ENCODE measurements at places on chromosomes 5 and 9.
A peak's percentile ranks its signal among the peaks of the same experiment; 100 is the strongest.

DNA sequence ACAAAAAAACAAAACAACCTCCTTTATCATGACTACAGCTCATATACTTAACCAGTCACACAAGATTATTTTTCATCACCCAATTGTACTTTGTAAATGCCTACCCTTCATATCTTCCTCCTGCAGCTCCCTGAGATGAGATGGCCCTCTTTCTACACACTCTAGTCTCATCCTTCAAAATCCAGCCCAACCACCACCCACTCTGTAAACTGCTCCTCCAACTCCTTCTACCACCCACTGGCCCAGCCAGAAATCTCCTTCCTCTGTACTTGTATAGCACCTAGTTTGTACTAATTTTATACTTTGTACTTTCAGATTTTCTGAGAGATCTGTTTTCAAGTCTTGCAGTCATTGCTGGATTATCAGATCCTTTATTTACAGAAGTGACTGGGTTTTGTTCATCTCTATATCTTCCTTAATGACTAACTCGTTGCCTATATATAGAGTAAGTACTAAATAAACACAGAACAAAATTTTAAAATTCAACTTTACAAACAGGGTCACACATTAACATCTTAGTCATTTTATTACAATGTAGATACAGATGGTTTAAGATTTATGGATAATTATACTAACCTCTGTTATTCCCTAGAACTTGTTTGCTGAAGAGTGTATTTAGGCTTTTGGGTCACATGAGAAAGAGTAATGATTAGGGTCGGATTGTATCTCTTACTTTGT is 155.7 kb downstream of the NFIB start:
- DNase-seq, result no peak

DNA sequence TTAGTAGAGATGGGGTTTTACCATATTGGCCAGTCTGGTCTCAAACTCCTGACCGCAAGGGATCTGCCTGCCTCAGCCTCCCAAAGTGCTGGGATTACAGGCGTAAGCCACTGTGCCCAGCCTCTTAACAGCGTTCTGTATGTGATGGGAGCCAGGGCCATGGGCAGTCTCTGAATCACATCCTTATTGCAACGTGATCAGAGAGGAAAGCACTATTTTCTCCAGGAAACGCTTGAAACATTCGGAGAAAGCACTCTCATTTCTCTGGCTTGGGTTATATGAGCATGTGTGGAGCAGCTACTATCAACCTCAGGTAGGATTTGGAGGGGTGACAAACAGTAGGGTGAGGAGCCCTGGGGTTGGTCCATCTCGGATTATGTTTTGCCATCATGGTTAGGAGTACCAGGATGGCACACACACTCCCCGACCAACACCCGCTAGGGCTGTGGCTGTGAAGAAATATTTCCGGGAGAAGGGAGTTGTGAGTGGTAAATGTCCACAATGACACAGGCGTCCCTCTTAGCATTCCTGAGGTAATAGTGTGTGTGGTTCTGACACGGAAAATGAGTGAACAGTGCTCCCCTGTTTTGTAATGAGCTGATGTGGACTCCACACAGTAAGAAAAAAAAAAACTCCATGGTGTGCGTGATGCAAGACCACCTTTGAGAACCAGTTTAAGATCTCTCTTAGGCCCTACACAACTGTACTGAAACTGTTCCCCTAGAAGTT is 406.2 kb upstream of the ZNF608 start:
- no peak for DNase-seq

DNA sequence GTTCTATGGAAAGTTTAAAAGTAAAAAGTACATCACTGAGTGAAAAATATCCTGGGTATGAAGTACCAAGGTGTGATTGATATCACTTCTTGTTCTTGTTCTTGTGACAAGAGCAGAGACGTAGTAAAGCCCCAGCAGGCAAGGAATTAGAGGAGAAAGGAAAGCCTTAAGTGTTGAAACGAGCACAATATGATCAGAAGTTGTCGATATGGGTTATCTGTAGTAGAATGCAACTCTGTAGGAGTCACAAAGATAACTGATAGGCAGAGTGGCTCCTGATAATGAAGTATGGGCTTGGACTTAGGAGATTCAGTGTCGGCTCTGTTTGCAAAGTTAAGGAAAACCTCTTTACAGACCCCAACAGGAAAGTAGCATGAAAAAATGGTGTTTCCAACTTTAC is 1179.1 kb downstream of the DTWD2 start:
- DNase-seq, result no peak

DNA sequence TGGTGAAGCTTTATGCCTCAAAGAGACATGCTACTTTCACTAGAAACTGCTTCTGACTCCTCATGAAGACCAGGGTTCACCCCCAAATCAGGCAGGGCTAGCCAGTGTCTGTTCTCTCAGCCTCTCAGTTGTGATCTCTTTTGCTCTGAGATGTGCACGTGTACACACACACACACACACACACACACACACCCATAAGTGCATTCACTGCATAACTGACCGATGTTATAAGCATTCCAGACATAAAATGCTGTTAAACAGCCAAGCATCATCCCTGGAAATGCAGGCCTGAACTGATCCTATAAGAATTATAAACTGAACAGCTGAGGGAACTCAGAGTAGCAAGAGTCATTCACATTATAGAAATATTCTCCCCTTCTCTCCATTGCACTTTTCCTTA is 85.0 kb downstream of the FSTL4 start:
- DNase-seq, result no peak

DNA sequence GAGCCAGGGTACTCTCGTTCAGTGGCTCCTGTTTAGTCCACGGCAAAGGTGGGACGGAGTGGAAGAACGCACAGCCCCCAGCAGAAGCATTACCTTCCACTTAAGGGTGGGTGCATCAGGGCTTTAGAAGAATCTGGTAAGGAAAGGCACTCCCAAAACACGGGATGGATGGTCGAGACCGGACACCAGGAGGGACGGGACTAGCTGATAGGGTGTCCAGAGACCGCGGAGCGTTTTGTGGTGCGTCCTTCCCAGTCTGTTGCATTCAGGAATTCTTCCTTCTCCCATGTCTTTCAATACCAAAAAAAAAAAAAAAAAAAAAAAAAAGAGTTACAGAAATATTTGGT is 545 bp upstream of the CTSV start:
- DNase-seq, result no peak

- peak; percentile 74 for DNase-seq
Observed at GRCh38 chr5:88674356-88675167, 208.4 kb downstream of the MEF2C start.

DNA sequence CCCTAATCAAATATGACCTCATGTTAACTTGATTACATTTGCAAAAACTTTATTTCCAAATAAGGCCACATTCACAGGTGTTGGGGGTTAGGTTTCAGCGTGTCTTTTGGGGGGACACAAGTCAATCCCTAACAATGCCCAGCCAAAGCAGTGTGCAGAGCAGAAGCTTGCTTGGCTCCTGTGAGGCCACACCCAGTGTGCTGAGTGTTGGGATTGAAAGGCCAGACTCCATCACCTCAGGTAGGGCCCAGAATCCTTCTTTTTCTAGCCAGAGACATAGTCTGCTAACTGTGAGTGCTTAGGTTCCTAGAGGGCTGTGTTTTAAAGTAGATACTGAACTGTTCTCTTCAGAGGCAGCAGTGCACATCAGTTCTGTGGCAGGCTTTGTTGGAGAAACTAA is 27.9 kb downstream of the KDM4C start:
- DNase-seq, result no peak

DNA sequence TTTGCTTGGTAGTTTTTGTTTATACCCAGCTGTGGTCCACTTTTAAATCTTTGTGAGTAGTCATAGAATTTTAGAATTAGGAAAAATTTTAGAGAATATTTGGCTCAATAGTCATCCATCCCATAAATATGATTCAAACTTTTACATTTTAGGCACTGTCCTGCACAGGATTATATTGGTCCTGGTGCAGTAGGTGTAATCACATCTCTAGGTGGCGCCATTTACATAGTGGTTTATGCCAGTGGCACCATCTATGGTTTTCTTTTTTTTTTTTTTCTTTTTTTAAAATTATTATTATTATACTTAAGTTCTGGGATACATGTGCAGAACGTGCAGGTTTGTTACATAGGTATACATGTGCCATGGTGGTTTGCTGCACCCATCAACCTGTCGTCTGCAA is 260.7 kb upstream of the KCNN2 start:
- DNase-seq, result no peak

GRCh38 chr9:119844431-119844830 is 475.2 kb upstream of the BRINP1 start:
- no peak for DNase-seq

DNA sequence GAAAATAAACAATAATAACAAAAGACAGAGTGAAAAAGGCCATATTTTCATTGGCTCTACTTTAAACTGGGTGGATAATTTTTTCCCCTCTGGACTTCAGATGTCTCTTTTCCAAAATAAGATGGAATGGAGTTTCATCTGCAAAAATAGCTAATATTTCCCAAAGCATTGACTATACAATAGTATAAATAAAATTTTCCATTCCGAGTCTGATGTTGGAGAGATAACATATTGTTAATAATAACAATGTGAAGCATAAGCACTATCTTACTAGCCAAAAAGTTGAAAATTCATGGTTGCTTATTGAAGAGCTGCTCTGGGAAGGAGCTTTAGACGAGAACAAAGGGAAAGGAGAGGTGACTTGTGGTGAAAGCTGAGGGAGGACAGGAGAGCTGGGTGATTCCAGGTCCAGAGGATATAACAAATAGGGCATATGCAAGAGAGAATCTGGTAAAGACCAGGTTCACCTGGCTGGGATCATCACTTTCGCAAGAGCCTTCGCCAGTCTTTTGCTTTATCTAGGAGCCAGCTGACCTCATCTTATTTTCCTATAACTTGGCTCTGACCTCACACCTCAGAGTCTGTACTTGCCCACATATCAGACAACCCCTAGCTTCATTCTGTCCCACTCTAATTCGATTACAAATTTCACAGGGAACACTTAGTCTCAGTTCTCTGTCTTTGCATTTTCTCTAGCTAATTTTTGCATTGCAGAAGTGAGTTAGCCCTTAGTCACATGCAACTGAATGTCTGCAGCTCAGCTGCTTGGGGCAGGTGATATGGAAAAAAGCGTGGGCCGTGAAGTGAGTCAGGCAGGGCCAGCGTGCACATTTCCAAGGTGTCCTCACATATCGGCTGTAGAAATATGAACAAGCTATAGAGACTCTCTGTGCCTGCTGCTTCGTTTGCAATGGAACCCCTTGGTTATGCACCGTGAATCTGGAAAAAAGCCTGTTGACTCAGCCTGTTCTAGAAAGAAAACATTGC is 7.6 kb upstream of the ZNF474 start:
- no peak for DNase-seq

- DNase-seq, result no peak
Observed at GRCh38 chr9:136237486-136238341, 7.9 kb downstream of the QSOX2 start.

DNA sequence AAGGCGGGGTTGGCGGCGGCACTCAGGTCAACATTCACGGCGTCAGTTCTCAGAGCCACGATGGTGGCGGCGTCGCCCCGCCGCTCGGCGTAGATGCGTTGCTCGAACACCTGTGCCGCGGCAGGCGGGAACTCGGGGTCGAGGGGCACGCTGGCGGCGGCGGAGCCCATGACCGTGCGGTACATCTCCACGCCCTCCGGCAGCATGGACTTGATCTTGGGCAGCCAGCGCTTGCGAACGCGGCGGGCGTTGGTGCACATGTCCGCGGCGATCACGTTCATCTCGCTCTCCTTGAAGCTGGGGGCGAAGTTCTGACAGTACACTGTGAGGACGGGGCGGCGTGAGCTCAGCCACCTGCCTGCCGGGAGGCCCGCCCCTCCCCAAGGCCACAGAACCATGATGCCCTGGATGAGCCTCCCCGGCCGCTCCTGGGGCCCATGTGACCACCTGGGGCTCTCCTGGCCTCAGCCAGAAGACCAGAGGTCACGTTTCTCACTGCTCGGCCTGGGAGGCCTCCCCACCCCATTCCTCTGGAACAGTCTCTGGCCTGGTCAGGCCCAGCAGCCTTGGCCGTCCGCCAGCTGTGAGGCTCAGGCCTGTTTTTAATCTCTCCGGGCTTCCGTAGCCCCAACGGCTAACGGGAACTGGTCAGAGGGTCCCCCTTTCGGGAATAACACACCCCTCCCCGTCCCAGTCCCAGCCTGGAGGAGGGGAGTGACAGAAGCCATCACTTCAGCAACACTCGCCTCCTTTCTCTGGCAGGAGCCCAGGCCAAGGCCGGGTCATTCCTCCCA is 50.7 kb upstream of the UBAC1 start:
- no peak for DNase-seq

Data from NCI-H2029 (cell line).